Activated CD8-positive, alpha-beta memory T cell treated with anti-CD3 and anti-CD28 coated beads, Interleukin-2, amount 10 ng/mL, durations not matched to agents 7 days and 5 days (primary cell): ENCODE measurements at places on chromosomes 6 and 20.
A peak's percentile ranks its signal among the peaks of the same experiment; 100 is the strongest.

DNA sequence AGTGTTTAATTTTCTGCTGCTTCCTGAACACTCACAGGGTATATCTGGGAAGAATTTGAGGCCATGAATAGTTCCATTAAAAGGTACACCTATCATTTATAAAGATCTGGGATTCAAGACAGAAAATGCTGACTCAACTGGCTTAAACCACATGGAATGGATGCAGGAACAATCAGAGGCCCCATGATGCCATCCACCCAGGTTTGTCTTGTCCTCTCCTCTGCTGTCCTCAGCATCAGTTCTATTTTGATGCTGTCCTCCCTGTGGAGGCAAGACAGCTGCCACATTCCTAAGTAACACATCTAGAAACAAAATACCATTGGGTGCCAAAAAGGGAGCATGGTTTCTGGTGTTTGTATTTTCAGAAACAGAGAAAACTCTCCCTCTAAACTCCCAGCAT lies 143.4 kb downstream of the ELOVL4 start:
- no peak for DNase-seq

DNA sequence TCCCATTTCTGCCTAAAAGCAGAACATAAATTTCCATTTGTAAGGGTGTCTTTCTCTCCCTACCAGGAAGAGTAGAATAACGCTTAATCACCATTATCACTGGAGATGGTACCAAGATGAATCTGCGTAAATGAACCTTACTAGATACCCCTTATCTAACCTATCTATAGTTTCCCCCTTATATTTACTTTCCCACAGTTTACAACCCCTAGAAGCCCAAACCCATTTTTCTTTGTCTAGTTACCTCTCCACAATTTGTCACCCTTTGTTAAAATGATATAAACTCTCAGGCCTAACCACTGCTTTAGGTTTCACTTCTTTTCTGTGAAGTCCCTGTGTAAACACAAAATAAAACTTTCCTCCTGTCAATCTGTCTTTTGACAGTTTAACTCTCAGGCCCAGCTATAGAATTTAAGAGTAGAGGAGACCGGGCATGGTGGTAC lies 45.5 kb downstream of the PCNA start:
- DNase-seq = no peak

DNA sequence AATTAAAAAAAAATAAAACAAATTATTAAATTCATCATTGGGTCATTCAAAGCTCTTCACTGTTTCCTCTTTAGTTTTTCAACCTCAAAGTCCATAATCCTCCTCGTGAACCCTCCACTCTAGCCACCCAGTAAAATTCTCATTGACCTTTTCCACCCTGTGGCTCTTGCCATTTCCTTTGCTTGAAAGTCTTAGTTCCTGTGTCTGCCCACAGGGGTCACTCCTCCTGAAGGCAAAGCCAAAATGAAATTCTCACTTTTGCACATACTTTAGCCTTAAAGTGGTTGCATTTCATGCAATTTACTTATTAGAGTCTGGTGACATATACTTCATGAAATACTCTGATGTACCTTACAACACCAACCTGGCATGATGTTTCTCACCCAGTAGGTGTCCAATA lies 263.7 kb downstream of the BMP2 start:
- no peak for DNase-seq

DNA sequence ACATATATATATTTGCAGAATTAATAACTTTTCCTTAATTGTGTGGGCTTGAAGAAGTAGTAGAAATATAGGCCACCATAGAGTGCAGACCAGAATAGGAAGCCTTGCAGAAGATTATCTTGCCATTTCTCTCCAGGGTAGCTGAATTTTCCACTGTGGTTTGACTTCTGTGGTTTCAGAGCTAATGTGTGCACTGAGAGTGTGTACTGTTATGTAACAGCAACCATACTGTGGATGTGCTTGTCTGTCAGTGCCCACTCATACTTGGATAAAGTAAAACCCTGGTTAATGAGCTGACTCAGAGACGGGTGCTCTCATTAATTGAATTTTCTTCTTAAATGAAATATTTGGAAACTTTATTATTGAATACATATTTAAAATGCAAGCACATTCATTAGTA lies 57.2 kb downstream of the CEP43 start:
- no peak for DNase-seq

DNA sequence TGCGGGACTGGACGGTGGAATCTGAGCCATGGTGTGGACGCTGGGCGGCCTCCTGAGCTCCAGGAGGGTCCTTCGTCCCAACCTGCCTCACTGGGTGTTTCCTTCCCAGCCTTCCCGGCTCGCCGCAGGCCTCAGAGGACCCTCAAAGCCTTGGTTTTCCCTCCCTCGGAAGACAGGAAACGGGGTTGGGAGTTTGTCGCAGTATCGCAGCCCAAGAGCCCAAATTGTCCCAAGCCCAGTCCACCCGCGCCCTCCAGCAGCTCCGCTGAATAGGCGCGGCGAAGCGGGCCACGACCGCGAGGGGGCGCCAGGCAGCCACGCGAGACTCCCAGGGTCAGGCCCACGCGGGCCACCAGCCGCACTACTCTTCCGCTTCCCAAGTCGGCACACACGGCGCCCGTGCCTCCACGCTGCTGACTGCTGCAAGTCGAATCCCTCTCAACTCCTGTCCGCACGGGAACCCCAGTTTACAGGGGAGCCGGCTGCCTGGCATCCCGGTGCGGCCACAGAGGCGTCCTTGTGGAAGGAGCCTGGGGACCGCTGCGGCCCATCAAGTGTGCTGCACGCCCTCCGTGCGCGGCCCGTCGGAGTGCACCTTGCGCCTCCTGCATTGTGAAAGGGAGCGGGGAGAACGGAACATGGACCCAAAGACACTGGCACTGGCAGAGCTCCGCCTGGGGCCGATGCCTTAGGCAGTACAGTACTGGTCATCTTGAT lies 40.4 kb upstream of the HMGA1 start:
- peak; percentile 87 for DNase-seq

DNA sequence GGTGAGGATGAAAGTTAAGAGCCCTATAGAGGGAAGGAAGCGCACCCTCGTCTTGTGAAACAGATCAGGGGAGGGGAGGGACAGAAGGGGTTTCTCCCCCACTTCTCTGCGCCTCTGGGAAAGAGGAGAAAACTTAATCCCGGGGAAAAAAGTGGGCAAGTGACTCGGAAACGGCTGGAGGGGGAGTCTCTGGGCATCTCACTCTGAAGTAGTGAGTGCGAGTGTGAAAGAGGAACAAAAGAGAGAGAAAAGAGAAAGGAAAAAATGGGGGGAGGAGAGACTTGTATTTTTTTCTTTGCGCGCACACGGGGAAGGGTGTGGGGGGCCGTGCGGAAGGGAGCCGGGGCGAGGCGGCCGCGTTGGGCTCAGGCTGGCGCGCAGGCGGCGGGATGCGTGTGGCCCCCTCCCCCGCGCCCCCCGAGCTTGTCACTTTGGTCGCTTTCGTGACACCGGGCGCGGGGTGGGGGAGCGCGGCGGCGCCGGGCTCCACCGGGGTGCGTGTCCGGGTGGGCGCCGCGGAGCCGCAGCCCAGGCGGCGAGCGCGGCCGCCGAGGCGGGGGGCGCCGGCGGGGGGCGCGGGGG lies 454 bp downstream of the L3MBTL3 start:
- DNase-seq = peak; percentile 48

- DNase-seq = no peak
Observed at GRCh38 chr6:136051140-136051775, 198.9 kb downstream of the MTFR2 start.

GRCh38 chr6:125116710-125117109 lies 36.9 kb upstream of the TPD52L1 start:
- no peak for DNase-seq

- no peak for DNase-seq
Observed at GRCh38 chr6:30350524-30350923, 5.6 kb downstream of the RPP21 start.

GRCh38 chr20:62500237-62500864 lies 24.6 kb upstream of the GATA5 start:
- DNase-seq = peak; percentile 84

GRCh38 chr6:109165392-109165974 lies 70.2 kb downstream of the CEP57L1 start:
- no peak for DNase-seq

GRCh38 chr20:63702036-63702665 lies 5.6 kb downstream of the ARFRP1 start:
- DNase-seq = no peak

GRCh38 chr6:160265869-160266476 lies 7.4 kb upstream of the SLC22A2 start:
- no peak for DNase-seq

DNA sequence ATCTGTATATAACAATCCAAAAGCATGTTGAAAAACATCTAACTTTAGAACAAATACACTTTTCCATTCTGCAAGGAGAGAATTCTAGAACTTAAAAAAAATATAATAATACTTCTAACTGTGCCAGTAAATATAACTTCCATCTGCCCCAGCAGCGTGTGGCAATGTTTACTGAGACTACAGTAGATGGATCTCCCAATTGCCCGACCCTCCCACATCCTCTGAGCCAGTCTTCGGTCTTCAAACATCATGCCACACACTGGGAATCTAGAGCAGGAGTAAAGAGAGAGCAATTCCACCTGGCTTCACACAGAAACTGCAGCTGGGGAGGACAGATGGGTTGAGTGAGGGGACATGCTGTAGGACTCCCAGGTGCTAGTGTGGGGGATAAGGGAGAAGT lies 121.3 kb upstream of the NHSL1 start:
- DNase-seq = no peak

DNA sequence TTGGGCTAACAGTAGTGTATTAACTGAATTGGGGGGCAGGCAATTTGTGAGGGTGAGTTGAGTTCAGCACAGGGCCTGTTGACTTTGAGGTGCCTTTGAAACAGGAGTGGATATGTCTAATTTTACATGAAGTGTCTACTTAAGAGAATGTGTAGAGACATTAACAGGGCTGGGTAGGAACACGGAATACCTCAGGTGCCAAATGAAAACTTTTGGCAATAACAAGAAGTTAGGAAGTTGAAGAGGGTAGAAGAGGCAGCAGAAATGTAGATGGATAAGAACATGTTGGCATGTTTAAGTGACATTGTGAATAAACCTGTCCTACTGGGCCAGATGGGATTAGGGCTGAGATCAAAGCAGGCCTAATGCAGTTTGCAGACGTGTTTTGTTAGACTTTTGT lies 117.0 kb downstream of the SLC16A10 start:
- DNase-seq = no peak

DNA sequence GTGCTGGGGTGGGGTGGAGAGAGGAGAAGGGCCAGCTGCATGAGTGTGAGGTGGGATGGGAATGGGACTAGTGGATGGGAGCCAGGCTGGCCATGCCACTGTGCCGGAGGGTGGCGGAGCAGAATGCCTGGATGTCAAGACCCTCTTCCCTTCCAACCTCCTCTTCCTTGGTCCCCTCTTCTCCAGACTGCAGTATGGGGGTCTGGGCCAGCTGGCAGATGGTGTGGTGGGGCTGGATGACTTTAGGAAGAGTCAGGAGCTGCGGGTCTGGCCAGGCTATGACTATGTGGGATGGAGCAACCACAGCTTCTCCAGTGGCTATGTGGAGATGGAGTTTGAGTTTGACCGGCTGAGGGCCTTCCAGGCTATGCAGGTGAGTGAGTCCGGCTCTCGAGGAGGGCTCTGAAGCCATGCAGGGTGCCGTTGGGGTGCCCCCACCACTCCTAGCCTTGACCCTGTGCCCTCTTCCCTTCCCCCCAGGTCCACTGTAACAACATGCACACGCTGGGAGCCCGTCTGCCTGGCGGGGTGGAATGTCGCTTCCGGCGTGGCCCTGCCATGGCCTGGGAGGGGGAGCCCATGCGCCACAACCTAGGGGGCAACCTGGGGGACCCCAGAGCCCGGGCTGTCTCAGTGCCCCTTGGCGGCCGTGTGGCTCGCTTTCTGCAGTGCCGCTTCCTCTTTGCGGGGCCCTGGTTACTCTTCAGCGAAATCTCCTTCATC lies 7.7 kb downstream of the DDR1 start:
- DNase-seq = no peak

GRCh38 chr6:132919045-132919860 lies 104.9 kb downstream of the RPS12 start:
- no peak for DNase-seq

- DNase-seq = no peak
Observed at GRCh38 chr6:43831191-43831590, 61.2 kb downstream of the VEGFA start.

DNA sequence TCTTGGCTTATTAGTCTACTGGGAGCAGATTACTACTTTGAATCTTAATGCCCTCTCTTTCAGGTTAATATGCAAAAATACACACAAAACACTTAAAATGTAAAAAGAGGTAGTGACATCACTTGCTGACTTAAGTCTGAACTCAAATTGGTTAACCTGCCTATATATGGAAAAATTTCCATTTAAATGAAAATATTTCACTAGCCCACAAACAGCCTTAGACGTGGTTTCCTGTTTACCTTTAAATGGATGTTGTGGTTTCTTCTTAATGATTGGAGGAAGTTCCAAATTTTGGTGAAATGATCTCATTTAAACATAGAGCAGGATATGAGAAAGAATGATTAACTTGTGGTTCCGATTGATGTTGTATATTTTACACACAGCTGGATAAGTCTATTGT lies 553.7 kb downstream of the CD109 start:
- no peak for DNase-seq

DNA sequence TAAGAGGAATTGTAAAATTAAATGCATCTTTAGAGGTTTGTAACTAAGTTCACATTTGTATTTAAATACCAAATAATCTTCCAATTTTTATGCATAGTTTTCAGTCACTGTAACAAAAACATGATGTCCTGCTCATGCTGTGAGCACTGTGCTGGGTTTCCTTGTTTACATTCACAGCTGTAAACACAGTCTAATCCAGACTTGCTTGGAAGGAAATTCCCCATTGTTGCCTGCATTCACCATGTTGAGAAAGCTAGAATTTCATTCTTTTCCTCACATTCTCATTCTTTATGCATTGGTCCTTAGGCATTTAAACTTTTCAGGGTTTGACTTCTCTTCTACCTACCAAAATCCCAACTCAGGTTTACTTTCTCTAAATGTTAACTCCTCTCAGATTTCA lies 242.0 kb upstream of the TBX18 start:
- DNase-seq = no peak

DNA sequence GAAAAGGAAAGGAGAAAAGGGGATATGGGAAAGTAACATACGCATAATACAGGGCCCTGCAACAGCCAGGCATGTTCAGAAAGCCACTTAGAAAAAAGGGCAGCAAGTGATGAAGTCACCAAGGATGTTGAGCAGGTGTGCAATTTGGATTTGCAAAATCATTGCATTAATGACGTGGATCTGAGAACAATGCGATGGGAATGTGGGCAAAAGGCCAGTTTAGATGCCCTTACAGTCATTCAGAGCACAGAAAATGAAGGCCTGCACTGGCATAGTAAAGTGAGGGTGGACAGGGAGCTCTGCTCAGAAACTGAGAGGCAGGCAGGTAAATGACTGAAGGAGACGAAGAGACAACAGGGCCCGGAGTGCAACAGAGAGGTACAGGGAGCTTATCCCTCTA lies 123.7 kb upstream of the NHSL1 start:
- DNase-seq = no peak

DNA sequence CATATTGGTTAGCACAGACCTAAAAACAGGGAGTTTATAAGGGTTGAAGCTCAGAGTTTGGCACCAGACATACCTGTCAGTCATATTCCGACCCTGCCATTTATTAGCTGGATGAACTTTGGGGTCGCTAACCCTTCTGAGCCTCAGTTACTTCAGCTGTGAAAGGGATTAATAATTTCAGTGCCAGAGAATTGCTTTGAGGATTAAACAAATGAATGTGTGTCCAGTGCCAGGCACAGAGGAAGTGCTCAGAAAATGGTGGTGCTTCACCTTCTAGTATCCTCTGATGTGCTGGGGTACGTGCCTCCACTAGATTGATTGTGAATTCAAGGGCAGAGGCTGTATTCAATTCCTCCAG lies 4.1 kb upstream of the EPB41L1 start:
- DNase-seq = no peak
